ENCODE measurements at places on chromosomes 6 and 20.

DNA sequence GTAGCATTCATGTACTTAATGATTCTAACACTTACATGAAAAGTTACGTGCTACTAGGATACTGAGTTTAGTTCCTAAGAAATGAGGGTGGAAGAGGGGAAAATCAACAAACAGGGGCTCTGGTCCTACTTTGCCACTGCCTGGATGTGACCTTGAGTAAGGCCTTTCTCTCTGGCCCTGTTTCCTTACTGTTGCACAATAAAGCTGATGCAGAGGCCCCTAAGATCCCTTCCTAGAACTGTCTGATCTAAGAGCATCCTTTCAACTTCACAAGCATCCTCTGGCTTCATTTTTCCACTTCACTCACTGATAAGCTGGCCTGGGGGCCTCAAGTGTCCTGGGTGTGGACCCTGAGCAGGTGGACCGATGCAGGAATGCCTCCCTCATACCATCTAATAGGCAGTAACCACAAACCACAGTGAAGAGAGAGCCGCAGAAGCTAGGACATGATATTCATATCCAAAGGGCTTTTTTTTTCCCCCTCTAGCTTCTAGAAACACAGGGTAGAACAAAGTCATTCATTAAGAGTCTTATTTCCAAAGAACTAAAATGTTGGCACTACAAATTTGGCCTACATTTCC is 21.6 kb downstream of the FKBP1A start:
- no peak for DNase-seq

DNA sequence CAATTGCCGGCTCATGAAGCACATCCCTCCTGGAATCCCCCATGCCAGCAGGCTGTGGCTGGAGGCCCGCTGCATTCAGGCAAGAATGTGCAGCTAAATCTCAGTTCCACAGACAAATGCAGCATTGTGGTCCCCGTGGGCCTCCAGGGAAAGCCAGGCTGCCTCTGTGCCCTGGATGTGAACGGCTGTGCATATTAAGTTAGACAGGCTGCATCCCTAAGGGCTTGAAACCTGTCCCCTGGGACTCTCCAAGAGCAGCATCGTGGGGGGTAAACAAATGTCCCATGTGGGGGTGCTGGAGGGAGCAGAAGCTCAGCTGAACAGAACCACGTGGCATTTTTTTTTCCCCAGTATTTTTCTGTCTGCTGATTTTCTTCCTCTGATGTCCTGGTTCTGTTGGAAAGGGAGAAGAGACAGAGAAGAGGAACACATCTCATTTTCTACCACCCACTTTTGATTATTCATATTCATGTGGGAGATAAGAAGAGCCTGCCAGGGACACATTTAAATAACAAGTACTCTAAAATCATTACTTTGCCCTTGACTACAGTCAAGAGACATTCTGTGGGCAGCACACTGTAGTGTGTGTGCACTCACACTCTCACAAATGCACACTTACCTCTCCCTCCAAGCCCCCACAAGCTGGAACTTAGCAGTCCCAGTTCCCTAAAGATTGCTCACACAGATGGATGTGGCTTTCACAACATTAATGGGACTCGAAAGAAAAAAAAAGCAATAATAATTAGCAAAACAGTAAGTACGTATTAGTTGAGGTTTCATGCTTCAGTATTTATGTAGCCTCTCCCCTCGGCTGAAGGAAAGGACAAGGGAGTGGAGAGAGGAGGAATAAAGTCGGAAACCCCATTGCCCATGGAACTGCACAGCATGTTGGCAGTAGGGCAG is 16.9 kb downstream of the GFOD1 start:
- no peak for DNase-seq

DNA sequence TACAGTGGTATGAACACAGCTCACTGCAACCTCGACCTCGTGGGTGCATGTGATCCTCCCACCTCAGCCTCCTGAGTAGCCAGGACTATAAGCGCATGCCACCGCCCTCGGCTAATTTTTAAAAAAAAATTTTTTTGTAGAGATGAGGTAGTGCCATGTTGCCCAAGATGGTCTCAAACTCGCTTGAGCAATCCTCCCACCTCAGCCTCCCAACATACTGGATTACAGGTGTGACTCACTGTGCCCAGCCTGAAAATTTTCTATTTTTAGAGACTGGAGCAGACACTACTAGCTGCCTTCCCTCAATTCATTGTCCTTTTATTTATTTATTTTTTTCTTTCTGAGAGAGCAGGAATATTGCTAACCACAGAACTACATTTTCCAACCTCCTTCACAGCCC is 20.3 kb upstream of the GTF3C6 start:
- no peak for DNase-seq

DNA sequence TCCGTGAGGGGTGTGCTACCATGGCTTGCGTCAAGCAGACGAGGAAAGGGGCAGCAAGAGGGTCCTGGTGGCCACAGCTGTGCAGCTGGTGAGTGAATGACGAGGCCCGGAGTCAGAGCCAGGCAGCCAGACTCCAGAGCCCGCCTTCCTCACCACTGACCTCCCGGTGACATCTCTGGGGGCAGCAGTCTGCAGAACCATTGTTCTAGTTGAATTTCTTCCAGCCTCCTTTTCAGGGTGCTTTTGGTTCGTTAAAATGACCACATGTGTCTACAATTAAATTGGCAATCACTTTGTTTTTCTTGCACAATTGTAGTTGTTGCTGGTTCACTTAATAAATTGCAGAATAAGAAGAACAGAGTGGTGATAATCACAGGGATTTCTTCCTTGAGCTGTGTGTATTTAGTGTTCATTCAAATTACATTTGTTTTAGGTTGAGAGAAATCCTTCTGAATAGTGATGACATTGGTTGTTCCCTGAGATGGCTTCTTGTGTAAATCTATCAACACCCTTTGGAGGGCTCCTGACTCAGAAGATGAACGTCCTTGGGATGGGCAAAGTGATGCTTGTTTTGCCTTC is 96.4 kb downstream of the TULP4 start:
- DNase-seq = no peak

GRCh38 chr6:43842231-43842794 is 72.3 kb downstream of the VEGFA start:
- no peak for DNase-seq

- DNase-seq = no peak
Observed at GRCh38 chr6:34384321-34385153, 7.9 kb downstream of the NUDT3 start.

DNA sequence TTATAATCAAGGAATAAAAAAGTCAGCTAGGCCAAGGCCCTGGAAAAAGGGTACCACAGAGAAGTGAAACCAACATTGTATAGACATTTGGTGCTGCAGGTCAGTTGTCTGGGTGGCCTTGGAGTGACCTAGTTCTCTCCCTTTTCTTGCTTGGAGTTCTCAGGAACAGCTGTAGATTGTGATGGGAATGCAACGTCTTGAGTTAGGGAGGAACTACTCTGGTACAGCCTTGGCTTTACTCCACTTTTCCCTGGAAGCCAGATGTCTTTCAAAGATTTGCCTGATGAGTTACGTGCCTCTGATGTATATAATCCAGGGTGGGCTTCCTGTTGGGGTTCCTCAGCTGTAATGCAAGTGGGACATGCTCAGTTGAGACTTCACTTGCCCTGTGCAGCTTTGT is 694.7 kb downstream of the HTR1B start:
- no peak for DNase-seq

GRCh38 chr6:161088676-161089328 is 97.2 kb downstream of the MAP3K4 start:
- DNase-seq = no peak

- DNase-seq = no peak
Observed at GRCh38 chr20:2293971-2294370, 1.8 kb upstream of the TGM3 start.

DNA sequence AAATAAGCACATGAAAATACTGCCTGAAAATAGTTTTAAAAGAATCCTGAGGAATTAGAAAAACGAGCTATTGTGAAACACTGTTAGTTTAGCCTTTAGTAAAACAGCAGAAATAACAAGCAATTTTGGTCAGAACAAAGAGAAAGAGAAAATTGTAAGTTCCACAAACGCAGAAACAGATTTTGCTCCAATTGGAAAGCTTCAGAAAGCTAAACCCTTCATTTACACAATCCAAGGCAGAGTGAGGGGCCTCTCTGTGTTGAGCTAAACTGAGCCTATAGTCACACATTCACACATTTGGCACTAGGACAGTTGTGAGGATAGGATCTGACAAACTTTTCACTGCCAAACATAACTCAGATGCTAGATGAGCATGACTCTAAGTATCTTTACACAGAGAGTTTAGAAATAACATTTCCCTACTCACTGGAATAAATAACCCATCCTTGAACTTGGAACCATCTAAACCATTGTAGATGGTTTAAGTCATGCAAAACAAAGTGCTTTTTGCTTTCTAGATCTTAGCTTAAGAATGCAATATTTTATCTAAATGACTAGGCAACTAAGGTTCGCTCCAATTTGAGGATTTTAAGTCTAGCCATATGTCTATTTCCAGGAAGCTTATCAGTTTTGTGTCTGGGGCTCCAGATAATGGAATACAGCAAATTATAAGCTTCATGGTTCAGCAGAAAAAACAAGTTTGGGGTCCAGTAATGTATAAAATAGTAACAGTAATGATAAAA is 122.6 kb downstream of the SGK1 start:
- no peak for DNase-seq

- no peak for DNase-seq
Observed at GRCh38 chr20:15005300-15005986, 668.0 kb upstream of the FLRT3 start.

GRCh38 chr6:108464418-108465097 is 96.2 kb upstream of the FOXO3 start:
- no peak for DNase-seq

DNA sequence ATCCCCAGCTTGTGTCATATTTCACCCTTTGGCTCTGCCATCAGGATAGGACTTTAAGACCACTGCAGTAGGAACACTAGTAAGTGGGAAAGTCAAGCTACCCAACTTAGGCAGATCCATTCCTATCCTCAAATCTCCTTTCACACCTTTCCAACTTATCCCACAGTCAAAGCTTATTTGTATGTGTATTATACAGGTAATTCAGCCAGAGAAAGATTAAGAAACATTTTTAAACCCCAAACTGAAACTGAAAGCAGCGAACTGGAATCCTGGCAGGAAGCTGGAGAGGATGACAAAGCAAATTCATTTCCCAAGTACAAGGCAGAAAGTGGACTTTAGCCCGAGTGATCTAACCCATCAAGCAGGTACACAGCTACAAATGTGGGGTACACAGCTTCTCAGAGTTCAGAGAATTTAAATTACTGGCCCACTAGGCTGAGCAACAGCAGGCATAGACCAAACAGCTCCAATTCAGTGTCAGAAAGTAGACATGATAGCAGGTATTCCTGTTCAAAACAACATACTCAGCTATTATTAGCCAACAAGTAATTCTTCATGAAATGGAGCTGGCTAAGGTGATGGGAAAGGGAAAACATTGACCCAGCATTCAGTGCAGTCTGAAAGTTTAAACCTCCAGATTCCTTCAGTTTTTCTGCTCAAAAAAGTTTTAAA is 39.1 kb downstream of the ILRUN start:
- peak; percentile 76 for DNase-seq

- DNase-seq = no peak
Observed at GRCh38 chr6:41874741-41875140, 20.4 kb downstream of the USP49 start.

DNA sequence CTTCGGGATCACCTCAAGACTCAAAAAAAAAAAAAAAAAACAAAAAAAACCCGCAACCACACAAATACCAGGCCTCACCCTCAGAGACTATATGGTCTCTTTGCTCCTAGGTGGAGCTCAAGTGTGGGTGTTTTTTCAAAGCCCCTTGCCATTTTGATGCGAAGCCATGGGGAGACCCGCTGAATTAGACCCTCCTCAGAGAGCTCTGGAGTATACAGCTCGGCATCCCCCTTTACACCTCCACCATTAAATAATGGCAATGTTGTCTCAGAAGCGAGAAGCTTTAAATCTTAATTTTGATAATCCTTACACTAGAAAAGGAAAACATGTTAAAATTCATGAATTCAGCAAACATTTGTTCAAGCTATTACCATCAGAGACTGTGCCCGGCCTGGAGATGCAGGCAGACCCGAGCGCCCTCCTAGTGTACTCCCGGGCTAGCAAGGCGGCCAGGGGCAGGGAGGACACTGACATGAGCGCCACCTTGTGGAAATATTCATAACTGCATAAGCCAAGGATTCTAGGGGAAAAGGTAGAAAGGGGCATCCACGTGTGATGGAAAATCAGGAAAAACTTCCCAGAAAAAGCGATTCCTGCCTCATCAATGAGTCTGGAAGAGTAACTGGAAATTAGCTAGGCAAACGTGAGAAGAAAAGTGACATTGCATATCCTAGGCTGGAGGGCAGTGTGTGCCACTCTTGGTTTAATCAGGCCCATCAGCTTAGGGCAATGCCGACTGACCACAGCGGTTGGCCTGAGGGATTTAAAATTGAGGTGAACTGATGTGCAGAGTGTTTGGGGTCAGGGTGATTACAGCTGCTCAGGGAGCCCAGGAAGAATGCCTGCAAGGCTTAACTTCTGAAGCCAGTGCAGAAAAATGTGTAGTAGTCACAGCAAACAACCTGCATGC is 72.5 kb downstream of the B3GAT2 start:
- DNase-seq = peak; percentile 82

GRCh38 chr6:123997223-123997622 is 193.6 kb downstream of the NKAIN2 start:
- peak; percentile 5 for DNase-seq

DNA sequence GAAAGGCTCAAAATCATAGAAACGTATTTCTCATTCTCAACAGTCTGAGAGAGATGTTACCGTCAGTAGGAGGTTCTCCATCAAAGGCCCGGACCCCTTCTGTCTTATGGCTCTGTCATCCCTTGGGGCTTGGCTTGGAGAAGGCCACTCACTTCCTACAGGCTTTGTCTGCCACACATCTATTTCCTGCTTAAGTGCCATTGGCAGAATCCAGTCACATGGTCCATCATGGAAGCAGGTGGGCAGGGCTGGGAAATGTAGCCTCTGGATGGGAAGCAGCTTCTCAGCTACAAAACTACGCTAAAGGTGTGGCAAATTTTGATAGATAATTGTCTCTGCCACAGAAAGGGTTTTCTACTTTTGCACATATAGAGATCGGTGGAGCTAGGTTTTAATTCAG is 12.6 kb upstream of the ZFP64 start:
- no peak for DNase-seq

DNA sequence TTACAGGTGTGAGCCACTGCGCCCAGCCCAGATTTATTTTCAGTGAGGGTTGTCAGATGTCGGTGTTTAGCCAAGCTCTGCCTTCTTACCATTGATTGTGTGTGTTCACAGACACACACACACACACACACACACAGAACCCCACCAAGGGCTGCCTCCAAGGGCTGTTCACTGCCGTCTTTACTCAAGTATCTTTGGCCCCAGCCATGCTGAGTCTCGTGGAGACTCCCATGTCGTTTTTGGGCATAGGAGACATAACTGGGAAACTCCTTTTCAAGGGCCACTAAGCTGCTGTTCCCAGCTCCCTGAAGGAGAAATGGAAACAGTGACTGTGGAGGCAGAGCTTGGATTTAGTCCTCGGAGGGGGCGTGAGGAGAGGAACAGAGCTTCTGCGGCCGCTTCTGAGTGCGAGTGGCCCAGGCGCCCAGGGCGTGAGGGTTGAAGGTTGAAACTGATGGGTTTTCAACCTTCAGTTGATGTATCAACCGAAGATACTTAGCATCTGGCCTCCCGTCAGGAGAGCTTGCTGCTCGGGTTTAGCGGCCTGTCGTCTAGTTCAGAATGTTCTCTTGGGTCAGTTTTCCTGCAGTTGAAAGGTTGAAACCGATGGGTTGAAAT is 243.6 kb downstream of the TTLL2 start:
- DNase-seq = no peak
